ENCODE measurements at places on chromosomes 4 and X. TPM values are rescaled to one million over a fixed set of nuclear protein-coding genes. Genes with fewer than 3 reads are reported as not detected.

The TMPRSS11B gene
- total RNA-seq = not detected

The BTK gene
- 11.5 TPM for total RNA-seq

The UGT2B17 gene
- total RNA-seq = not detected

The SAGE1 gene
- not detected for total RNA-seq

The AMTN gene
- not detected for total RNA-seq

The GPR119 gene
- not detected for total RNA-seq

The GLRA2 gene
- not detected for total RNA-seq

The AFM gene
- not detected for total RNA-seq

The SLC7A11 gene
- total RNA-seq = 1.9 TPM
